Ascending aorta (tissue), 2 donors: ENCODE measurements at places on chromosomes 16 and 17. TPM values are rescaled to one million over a fixed set of nuclear protein-coding genes. Genes with fewer than 3 reads are reported as not detected.

Gene GPR139
- total RNA-seq, result not detected

Gene AGRP
- not detected for total RNA-seq

Gene OR4D2
- total RNA-seq, result not detected

Gene CACNA1H
- 57.5 TPM for total RNA-seq

Gene SEPTIN1
- not detected for total RNA-seq

Gene ASGR2
- total RNA-seq, result not detected

Gene PRR15L
- not detected for total RNA-seq

Gene MPRIP
- 246 TPM for total RNA-seq

Gene TAT
- 6.7 TPM for total RNA-seq

Gene LIMD2
- 27.0 TPM for total RNA-seq

Gene RBFOX1
- not detected for total RNA-seq

- no peak for DNase-seq
These were observed 51.8 kb upstream of the CDC42EP4 start for GRCh38 chr17:73363442-73364154.

- DNase-seq, result no peak
These were observed 151.7 kb downstream of the CNTNAP4 start for GRCh38 chr16:76428858-76429257.

DNA sequence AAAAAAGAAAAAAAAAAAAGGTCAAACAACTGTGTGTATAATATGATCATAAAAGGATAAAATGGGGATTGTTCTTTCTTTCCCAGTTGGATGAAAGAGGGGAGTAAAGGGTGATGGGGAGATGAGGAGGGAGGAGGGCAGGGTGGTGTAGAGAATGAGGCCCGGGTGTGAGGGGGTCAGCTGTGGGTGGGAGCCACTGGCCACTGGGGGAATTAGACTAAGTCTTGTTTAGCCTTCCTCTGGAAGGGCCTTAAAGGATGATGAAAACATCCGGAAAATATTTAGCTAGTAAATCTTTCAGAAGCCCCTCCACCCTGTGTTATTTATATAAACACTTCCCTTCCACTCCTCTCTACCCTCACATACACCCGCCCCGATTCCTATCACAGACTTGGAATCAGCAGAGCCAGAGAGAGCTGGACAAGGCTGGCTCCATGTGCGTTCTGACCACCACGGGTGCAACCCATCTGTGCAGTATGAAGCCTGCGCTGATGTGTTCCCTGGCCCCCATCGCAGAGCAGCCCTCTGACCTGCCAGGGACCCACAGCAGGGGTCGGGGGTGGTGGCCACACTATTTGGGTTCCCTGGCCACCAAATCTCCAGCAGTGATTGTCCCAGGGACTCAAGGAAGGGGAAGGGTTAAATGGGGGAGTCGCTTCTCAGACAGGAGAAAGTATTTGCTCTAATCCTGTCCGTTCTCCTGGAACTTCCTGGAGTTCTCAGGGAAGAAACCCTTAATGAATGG is 72.7 kb downstream of the GAS7 start:
- no peak for DNase-seq

DNA sequence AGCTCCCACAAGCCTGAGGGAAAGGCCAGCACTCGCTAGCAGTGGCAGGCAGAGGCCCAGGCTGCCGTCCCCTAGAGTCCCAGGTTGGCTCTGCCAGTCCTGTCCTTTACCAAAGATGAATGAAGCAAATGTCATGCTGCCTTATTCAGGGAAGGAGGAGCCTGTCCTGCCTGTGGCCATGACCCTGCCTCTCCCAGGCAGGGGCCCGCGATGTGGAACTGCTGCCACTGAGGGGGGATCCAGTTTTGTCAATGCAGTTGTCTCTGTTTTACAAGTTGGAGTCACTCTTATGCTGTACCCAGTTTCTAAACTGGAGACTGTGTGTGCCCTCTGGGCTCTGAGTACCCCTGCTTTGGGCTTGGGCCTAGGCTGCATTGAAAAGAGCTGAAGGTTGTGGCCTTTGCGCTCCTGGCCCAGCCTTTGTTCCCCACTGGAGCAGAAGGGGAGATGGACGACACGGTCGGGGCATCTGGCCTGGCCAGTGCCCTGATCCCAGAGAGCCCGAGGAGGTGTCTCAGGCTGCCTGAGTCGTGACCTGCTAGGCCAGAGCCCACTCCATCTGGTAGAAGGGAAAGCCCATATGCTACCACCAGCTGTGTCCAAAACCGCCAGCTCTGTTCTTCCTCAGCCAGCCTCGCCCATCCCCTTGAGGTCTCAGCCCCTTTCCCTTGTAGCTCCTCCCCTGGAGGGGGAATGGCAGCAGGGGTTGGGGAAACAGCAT is 5.5 kb downstream of the LIMD2 start:
- DNase-seq, result no peak

DNA sequence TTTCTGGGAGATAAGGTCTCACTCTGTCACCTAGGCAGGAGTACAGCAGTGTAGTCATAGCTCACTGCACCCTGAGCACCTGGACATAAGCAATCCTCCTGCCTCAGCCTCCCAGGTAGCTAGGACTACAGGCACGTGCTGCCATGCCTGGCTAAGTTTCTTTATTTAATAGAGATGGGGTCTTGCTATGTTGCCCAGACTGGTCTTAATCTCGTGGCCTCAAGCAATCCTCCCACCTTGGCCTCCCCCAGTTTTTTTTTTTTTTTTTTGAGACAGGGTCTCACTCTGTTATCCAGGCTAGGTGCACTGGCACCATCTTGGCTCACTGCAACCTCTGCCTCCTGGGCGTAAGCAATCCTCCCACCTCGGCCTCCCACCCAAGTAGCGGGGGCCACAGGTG is 21.1 kb downstream of the DDX19B start:
- DNase-seq, result no peak

DNA sequence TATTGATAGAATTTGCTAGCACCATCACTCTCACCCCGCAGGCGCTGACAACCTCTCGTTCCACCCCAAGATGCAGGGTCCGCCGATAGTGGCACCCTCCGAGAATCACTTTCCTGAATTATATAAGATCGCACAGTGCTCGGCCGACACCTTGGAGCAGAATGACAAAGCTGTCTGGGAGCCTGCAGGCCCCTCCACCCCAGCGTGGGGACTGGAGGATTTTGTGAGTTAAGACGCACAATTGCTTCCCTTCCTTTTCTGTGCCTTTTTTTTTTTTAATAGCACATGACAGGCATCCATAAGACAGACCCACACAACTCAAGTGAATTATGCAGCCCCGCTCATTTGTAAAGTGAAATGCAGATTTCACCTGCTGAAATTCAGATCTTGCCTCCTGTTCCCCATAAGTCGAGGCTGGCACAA is 155.3 kb downstream of the C16orf78 start:
- no peak for DNase-seq

- no peak for DNase-seq
These were observed 20.4 kb downstream of the NFATC3 start for GRCh38 chr16:68105611-68106010.

DNA sequence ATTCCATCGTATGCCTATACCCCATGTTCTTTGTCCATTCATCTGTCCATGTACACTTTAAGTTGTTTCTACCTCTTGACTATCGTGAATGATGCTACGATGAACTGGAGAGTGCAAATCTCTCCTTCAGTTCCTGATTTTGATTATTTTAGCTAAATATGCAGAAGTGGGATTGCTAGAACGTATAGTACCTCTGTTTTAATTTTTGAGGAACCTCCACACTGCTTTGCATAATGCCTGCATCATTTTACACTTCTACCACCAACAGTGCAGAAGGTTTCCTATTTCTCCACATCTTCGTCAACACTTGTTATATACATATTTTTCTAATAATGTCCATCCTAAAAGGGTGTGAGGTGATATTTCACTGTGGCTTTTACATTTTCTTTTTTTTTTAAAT is 43.9 kb downstream of the SDR42E1 start:
- DNase-seq, result no peak

DNA sequence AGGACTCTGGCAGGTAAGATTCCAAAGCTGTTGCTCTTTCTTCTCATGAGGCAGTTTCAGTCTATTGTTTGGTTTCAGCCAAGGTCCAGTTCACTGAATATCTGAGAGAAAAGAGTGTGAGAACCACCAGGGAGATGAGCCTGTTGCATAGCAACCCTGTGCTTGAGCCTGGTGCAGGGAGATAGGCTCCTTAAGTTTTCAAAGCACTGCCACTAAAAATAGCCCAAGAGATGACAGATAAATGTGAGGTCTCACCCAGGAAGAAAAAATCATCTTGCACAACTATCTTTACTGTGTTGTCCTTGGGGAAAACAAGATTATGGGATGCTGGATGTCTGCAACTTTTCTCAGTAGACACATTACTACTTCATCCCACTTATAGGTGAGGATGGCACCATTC is 26.2 kb upstream of the NUDT7 start:
- DNase-seq, result no peak

DNA sequence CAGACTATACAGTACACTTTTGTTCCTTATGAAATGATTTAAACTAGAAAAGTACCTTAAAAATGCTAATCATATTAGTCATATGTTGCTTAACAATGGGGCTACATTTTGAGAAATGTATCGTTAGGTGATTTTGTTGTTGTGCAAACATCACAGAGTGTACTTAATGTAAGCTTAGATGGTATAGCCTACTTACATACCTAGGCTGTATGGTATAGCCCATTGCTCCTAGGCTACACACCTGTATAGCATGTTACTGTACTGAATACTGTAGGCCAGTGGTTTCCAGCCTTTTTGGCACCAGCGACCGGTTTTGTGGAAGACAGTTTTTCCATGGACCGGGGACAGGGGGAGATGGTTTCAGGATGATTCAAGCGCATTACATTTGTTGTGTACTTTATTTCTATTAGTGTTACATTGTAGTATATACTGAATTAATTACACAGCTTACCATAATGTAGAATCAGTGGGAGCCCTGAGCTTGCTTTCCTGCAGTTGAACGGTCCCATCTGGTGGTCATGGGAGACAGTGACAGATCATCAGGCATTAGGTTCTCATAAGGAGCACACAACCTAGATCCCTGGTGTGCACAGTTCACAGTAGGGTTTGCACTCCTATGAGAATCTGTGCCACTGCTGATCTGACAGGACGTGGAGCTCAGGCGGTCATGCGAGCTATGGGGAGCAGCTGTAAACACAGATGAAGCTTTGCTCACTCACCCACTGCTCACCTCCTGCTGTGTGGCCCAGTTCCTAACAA is 35.0 kb upstream of the MRC2 start:
- DNase-seq, result no peak

DNA sequence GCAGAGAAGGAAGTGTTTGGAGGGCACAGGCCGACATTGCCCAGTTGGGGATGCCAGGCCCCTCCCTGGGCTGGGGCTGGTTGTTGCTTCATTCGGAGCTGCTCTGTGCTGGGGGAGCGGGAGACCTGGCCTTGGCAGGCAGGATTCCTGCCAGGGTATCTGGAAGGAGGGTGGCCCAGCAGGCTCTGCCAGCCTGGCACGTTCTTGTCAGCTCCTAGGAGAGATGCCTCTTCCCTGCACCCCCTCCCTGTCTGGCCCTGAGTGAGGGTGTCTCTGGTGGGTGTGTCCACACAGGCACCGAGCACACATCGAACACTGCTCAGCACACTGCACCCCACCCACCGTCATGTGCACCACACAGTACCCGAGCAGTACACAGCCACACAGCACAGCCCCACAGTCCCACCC is 35.2 kb downstream of the ARHGAP23 start:
- peak; percentile 80 for DNase-seq

GRCh38 chr17:48238933-48239602 is 131.5 kb downstream of the SNX11 start:
- no peak for DNase-seq

DNA sequence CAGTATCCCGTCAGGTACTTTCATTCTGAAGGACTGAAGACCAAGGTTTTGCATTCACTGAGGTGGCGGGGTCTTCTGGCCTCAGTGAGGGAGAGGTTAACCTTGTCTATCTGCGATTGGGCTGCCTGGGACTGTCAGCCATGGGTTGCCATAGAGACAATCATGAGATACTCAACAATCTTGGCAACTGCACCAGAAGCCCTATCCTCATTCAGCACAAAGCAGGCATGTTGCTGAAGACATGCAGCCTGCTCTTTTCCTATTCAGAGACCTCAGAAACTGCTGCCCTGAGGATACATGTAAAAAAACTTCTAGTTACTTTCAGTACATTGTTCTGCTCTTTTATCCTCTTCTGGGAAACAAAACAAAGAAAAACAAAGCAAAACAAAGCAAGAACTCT is 146.3 kb upstream of the PIRT start:
- no peak for DNase-seq

DNA sequence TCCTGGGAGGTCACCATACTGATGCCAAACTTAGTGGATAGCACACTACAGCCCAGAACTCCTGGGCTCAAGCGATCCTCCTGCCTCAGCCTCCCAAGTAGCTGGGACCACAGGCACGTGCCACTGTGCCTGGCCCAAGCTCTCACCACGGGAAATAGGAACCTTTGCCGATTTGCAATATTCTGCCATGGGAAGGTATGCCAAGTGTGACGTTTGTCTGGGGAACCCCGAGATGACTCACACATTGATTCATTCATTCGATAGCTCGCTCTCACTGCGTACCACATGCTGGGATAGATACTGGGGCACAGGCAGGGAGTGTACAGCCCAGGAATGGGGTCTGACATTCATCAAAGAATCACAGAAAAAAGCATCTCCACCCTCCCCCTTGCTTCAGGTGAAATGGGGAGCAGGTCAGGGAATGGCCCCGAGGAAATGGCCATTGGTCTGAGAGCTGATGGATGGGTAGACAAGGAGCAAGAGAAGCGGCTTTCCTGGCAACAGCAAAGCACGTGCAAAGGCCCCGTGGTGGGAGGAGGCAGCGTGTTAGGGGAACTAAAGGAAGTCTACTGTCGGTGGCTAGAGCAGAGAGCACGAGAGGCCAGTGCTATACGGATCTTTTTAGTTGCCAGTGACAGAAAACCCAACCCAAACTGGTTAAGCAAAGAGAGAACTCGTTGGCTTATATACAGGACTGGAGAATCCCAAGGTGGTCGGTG is 44.1 kb downstream of the DNAH17 start:
- no peak for DNase-seq

DNA sequence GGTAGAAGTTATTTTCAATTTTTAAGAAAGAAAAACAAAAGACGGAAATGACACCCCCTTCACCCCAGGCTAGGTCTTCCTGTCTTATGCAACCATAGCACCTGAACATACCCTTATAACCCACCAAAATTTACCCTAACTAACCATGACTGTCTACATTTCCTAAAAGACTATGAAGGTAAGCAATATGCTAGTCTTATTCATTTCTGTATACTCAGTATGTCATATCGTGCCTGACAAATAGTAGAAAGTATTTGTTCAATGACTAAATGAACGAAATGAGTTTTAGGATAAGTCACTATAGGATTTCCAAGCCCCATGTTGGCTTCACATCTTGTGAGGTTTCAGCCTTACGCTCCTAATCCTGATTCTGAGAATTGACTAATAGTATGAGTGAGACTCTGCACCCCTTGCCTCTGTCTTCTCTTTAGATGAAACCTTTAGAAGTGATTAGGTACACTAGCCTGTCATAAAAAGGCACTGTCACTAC is 6.5 kb downstream of the ADAT1 start:
- no peak for DNase-seq

DNA sequence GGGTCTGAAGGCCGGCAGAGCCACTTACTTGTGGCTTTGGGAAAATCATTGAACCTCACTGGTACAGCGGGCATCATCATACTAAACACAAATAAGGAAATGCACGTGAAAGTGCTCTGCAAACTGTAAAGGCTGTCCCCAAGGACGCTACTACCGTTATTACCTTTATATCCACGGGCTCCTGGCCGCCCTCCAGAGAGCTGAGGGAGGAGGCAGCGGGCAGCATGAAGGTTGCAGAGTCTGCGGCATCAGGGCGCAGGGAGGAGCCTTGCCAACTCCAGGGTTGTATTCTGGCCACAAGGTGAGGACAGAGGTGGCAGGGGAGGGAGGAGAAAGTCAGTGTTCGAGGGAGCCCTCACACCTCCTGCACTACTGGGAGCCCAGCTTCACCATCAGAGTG is 68.3 kb upstream of the GCSH start:
- no peak for DNase-seq
